ENCODE measurements at places on chromosomes 6 and 20.
A peak's percentile ranks its signal among the peaks of the same experiment; 100 is the strongest.

DNA sequence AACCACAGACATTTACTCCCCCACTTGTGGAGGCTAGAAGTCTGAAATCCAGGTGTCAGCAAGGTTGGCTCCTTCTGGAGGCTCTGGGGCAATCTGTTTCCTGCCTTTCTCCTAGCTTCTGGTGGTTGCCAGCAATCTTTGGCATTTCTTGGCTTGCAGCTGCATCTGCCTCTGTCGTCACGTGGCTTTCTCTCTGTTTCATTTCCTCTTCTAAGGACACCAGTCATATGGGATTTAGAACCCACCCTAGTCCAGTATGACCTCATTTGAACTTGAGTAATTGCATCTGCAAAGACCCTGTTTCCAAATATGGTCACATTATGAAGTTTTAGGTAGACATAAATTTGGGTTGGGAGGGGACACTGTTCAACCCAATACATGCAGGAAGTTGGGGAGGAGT, 56.2 kb upstream of the EPB41L1 start:
- peak; percentile 74 for DNase-seq

DNA sequence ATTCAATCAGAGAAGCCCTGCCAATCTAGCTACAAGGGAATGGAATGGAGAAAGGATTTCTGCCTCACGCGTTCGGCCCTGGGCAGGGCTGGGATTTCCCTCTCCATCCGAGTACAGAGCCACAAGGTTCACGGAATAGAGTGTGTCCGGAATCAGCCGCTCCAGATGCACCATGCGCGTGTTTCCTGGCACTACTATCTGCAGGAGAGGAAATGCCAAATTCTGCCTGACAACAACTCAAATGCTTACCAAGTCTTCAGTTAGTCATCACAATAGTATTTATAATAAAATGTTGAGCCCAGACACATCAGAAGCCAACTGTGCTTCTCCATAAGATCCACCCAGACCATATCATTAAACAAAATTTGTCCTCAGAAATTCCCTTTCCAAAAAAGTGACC, 75.1 kb downstream of the COL12A1 start:
- DNase-seq, result peak; percentile 44

DNA sequence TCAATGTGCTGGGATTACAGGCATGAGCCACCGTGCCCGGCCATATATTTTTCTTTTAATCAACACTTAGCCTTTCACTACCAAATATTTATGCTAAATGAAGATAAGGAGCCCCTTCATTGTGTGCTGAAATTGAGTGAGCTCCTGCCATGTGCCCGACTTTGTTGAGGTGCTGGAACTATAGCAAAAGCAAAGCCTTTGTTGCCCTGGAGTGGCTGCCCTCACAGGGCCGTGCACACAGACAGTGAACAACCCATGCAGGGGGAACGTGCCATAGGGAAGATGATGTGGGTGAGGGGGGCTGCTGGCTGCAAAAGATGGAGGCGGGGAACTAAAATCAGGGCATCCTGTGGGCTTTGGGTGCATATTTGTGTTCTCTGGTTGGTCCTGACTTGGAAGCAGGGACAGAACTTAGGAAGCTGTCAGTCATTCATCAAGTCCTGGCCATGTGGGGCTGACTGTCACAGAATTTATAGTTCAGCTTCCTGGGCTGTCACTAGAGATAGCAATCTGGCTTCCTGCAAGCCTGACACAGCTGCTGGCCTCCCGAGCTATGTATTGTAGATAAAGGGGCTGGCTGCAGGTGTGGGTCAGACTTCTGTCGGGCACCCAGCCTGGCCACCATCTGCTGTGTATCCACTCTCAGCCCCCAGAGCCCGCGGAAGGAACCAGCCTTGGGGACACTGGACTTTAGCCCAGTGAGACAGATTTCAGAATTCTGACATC, 56.8 kb upstream of the MPC1 start:
- no peak for DNase-seq

- DNase-seq, result no peak
These were observed 6.0 kb downstream of the PSMF1 start for GRCh38 chr20:1124421-1124820.

- peak; percentile 32 for DNase-seq
These were observed 4.5 kb upstream of the SERINC1 start for GRCh38 chr6:122476131-122476530.

GRCh38 chr6:3340358-3340802, 81.6 kb downstream of the PSMG4 start:
- peak; percentile 26 for DNase-seq

- DNase-seq, result no peak
These were observed 427.7 kb upstream of the NOX3 start for GRCh38 chr6:155883334-155883731.

DNA sequence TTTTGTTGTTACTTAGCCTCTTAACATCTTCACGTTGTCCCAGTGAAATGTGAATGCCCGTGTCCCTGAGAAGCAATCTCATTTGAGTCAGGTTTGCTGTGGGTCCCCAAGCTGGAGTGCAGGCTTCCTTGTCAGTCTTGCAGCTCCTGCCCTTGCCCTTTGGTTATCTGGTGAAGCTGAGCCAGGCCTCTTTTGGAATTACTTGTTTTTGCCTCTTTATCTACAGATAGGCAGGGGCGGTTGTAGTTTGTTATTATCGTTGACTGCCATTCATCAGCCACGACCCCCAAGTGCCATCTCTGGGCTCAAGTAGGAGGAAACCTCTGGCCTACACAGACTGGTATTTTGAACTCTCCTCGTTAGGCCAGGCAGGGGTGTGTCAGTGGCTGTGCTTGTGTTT, 2.2 kb downstream of the TMEM14C start:
- no peak for DNase-seq

All from fibroblast of skin of back (primary cell).